ENCODE measurements at places on chromosomes 1 and 21.

- no peak for DNase-seq
Observed at GRCh38 chr1:14817223-14818170, 219.0 kb downstream of the KAZN start.

DNA sequence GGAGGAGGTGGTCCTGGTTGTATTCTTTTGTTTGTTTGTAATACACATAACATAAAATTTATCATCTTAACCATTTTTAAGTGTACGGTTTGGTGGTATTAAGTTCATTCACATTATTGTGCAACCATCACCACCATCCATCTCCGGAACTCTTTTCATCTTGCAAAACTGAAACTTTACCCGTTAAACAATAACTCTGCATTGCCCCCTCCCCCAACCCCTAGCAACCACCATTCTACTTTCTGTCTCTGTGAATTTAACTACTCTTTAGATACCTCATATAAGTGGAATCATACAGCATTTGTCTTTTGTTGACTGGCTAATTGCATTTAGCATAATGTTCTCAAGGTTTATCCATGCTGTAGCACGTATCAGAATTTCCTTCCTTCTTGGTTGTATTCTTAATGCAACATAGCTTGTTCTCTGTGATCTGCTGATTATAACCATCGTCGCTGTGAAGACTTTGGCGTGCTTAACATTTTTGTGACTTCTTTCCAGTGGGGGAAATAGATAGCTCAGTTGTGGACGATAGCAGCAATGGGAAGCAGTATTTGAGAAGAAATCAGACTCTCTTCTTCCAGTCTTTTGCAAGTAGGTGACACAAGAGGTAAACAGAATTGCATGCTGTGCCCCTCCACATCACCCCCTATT lies 117.5 kb upstream of the HOOK1 start:
- DNase-seq, result no peak

DNA sequence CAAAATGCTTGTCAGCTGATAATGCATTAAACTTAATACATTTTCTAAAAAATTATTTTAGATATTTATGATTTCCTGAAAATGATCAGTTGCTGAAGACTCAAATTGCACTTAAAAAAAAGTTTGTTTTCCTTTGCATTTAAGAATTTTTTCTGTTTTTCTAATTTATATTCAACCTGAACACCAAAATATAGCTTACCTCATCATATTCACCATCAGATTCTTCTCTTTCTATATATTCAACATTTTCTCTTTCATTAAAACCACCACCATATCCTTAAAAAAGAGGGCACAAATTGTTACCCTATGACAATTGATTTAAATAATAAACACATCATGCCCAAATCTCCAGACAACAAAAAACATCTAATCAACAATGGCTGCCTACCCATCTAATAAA lies 8.6 kb downstream of the ZRANB2 start:
- DNase-seq, result no peak

DNA sequence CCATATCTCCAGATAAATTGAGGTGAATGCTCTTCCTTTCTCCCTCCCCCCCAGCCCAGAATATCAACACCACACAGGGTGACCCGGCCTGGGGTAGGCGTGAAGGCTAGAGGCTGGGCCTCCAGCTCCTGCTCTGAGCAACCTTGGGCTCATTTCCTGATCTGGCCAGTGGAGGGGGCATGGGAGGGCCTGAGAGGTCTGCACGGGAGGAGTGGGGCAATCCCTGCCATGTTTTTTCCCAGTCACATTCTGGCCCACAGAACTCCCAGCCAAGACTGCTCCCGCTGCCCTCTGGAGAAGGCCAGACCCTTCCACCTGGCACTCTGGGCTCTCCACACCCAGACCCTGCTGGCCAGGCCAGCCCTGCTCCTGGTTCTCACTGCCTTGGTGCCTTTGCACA lies 3.9 kb downstream of the CLDN19 start:
- no peak for DNase-seq

GRCh38 chr1:211551638-211552460 lies 27.1 kb downstream of the SLC30A1 start:
- DNase-seq, result no peak

DNA sequence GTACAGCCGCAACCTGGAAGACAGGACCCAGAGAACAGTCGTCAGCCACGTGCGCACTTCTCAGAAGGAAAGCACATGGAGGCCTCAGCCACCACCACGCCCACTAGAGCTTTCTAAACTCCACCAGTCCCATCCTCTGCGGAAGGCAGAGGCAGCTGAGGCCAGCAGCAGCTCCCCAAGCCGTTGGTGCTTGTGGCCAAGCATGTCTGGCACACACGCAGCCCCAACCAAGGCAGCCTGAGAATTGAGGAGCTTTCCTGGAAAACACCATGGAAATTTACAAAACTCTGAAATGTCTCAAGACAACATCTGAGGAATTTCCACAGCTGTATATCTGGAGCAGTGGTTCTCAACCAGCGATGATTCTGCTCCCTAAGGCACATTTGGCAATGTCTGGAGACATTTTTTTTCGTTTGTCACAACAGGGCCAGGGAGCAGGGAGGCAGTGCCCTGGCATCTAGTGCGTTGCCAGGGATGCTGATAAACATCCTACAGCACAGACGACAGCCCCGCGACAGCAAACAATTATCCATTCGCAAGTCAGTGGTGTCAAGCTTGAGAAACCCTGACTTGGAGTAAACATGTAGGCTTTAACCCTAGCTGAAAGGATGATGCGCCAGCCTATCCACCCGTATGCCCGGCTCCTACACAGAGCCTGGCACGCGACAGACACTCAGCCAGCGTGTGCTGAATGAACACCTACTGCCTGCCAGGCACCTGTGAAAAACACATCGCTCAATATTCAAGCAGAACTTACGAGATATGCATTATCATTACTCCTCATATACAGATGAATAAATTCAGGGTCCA lies 24.7 kb downstream of the NPHP4 start:
- DNase-seq, result no peak

DNA sequence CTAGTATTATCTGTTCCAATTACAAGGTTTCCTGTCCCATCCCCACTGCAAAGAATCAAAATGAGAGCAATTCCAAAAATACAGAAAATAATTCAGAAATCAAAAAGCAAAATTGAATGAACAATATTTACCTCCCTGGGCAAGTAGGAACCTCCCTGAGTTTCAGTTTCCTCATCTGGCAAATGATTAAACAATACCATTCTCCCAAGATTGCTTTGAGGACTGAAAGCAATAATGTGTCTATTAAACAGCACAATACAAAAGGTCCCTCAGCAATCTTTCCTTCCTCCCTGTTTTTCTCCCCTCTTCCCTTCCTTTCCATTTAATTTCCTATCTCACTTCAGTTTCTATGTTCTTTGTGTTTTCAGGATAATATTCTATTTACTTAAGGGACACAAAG lies 171.0 kb downstream of the ZC3H11B start:
- DNase-seq, result no peak

DNA sequence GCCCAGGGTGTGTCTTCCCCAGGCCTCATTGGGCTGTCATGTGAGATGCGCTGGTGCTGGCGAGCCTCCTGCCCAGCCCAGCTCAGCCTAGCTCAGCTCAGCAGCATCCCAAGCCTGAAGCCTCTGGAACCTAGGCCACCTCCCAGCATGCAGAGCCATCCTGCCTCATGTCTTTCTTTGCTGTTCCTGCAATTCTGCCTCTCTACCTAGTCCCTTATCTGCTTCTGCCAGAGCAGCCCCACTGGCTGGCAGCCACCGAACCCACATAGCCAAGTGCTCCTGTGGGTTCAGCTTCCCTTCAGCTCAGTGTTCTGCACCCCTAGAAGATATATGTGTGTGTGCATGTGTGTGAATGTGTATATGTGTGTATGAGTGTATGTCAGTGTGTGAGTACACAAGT lies 291.5 kb upstream of the VAMP3 start:
- DNase-seq, result no peak

GRCh38 chr1:25088180-25088701 lies 144.1 kb downstream of the SYF2 start:
- DNase-seq, result no peak

- DNase-seq, result no peak
Observed at GRCh38 chr1:35428360-35428759, 128.8 kb downstream of the KIAA0319L start.

DNA sequence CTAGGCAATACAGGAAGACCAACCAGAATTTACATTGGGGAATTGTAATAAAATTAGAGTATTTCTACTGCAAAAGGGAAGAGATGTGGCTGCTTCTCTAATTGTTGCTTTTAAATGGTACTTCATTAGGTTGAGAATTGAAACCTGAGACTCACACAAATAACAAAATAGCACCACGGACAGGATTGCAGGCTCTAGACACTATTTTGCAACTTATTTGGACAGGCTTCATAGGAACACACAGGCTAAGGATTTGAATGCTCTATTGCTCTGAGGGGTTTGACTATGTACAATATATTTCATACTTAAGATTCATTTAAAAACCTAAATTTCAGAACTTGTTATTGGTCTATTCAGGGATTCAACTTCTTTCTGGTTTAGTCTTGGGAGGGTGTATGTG lies 79.6 kb downstream of the ATP1B1 start:
- no peak for DNase-seq

DNA sequence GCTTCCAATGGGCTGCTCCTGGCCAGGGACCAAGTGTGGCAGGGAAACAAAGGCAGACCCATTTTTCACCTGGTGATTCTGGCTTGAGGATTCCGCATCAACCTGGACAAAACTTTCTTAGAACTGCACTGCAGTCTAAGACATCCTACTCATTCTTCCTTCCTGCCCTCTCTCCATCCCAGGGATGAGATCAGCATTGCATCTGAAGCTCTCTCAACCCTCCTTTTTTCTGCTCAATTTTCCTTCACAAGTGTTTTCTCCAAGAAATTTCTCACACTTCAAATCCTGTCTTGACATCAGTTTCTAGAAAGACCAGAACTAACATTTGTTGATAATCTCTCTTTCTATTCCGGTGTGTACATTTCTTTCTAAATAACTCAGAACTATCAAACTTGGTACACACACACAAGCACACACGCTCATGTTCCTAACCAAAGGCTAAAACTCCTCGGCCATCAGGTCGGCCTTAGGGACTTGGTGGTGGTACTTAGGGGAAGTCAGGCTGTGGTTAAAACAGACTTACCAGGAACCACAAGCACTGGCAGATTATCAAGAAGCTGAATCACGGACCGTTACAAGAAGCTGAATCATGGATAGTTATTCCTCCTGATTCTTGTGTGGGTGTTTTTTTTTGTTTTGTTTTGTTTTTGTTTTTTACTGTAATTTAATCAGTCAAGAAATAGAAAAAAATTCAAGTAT lies 21.0 kb upstream of the CXADR start:
- DNase-seq, result no peak

DNA sequence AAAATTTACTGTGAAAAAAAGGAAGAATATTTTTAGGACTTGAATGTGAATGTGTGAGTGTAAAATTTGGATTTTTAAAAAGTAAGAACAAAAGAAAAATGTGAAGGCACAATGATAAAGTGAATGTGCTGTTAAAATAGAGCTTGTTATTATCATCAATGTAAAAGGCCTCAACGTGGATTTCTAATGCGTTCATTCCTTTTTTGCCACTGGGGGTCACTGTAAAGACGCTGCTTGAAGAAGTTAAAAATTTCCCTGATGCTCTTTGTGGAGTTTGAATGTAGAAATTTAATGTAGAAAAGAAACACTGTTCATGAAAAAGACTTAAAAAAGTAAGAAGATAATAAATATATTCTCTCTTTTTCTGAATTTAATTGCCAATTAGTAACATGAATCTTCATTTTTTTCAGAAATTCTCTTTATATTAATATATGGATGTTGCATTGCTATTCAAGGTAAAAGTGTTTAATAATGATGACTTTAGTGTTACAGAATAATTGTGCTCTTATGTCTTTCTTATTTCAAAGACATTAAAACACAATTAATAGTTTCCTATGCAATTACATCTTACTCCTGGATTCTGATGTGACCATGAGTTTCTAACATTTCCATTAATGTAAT lies 161.5 kb downstream of the DNM3 start:
- DNase-seq, result no peak

- no peak for DNase-seq
Observed at GRCh38 chr1:117942293-117942692, 12.8 kb downstream of the WDR3 start.

- no peak for DNase-seq
Observed at GRCh38 chr1:14435368-14436023, 163.0 kb upstream of the KAZN start.

DNA sequence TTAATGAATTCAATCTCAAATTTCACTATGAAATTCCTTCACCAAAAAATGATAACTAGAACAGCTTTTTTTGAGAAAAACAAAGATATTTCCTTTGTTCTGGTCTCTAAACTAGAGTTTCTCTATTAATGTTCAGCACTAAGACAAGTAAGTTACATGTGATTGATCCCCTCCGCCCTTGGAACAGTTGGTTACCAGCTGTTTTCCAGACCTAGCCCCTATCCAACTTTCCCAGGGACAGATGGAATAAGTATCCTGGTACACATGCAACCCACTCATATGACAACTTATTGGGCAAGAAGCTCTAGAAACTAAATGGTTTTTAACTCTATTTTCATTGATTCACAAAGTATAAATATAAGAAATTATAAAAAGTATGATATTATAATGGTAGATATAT lies 140.4 kb downstream of the COP1 start:
- DNase-seq, result no peak

GRCh38 chr1:190049314-190049713 lies 428.4 kb downstream of the BRINP3 start:
- DNase-seq, result no peak

- DNase-seq, result no peak
Observed at GRCh38 chr1:9315411-9316079, 22.9 kb downstream of the SPSB1 start.

DNA sequence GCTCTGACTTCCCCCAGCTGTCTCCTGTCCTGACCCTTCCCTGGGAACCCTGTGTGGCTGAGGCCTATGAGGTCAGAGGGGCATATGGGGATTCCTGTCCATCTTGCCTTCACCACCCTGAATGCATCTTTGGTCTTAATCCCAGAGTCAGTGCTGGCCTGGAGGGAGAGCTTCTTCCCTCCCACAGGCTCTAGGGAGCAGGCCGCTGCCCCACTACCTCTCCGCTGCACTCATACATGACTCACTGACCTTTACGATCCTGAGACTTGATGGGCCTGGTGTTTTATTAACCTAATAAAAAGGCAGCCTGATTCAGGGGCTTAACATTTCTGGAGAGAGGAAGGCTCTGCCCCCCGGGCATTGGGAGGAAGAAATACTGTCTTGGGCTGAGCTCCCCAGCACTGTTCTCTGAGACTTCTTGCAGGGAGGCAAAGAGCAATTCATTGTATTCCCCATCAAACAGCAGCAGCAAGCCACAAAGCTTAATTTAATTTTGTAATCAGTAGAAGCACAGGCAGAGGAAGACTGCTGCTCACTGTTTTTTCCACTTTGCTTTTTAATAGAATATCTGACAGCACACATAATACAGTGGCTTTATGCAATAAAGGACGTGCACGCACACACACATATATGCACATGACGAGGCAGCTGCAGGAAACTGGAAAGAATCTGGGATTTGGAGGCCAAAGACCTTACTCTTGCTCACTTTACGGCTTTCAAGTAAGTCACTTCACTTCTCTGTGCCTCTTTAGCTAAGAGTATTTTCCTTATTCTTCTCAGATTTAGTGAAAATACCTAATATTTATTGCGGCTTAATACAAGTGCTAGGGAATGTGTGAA lies 89.2 kb upstream of the GRIK3 start:
- DNase-seq, result no peak

GRCh38 chr1:199758626-199759255 lies 268.8 kb upstream of the NR5A2 start:
- no peak for DNase-seq

All from stimulated activated CD8-positive, alpha-beta memory T cell treated with anti-CD3 and anti-CD28 coated beads, Interleukin-7, amount 100 ng/mL, for 1 hour (primary cell).